Dermis blood vessel endothelial cell (primary cell): ENCODE measurements at places on chromosomes 3 and 15. TPM values are rescaled to one million over a fixed set of nuclear protein-coding genes. Genes with fewer than 3 reads are reported as not detected.

MITF gene
- total RNA-seq, result 1.5 and 5.7 TPM in 2 replicates

GRCh38 chr3:128179484-128179819 is 26.2 kb downstream of the EEFSEC start:
- DNase-seq, result no peak

DNA sequence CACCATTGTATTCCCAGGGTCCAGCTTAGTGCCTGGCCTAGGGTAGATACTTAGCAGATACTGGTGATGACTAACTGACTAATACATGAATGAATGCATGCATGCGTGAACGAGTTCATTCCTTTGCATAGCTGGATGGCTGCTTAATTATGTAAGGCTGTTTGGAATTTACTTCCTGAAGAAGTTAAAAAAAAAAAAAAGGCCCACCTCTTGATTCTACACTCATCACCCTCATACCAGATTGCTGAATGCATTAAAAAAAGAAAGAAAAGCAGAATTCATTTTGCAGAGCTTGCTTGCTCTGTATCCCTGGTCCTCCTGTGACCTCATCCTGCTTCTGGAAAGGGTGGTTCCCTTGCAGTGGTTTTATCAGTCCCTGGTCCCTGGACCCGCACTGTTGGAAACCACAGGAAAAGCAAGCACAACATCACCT is 277.6 kb upstream of the CFAP20DC start:
- DNase-seq, result no peak

NEK11 gene
- 2.8 and 4.1 TPM in 2 replicates for total RNA-seq

DNA sequence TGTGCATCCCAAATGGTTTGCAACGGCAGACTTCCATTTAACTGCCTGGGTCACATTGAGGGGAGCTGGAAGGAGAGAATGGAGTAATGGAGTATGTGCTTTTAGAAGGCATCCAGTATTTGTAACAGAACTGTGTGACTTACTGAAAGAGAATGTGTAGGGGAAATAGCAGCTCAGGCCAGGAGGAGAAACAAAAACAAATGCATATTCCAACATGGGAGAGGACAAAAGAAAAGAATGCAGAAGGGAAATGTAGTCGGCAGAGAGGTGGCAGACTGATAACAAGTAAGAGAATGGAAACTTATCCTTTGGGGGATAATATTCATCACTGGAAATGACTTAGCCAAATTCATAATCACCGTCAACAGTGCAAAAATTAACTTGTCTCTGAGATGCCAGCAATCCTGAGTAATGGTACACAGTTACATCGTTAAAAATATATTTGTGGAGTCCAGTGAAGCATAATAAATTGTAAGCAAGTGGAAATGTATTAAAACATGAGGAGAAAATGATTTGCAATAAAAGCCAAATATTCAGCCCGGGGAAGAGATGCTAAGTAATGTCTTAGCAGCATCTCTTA is 294.9 kb upstream of the SGO1 start:
- DNase-seq, result peak; percentile 62

- DNase-seq, result peak; percentile 6
These were observed 33.6 kb upstream of the PLSCR5 start for GRCh38 chr3:146638718-146639117.

DNA sequence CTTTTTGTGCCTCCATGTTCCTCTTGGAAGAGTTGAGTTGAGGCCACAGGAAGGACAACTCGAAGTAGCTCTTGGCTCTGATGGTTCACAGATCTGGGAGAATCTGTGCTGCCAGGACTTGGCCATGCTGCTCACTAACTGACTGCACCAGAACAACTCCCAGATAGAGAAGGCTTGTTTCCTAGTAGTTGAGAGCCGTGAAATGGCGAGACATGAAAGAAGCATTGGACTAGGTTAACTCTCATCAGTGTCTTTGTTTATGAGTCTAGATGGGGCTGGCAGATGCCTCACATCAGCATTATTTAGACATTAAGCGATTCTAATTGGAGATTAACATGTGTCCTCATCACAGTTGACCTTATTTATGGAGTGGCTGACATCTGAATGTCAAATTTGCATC is 92.9 kb upstream of the AGBL1 start:
- DNase-seq, result no peak

ESYT3 gene
- not detected in 2 replicates for total RNA-seq

GRCh38 chr3:115071601-115072000 is 75.5 kb downstream of the ZBTB20 start:
- DNase-seq, result peak; percentile 91

PRSS50 gene
- not detected in 2 replicates for total RNA-seq

GRCh38 chr3:125002414-125003368 is 53.1 kb downstream of the HEG1 start:
- no peak for DNase-seq

- peak; percentile 89 for DNase-seq
These were observed 193.5 kb downstream of the FOXP1 start for GRCh38 chr3:71389911-71390573.

IGDCC3 gene
- not detected in 2 replicates for total RNA-seq

- no peak for DNase-seq
These were observed 368.1 kb upstream of the SEMA6D start for GRCh38 chr15:47349179-47349578.

DNA sequence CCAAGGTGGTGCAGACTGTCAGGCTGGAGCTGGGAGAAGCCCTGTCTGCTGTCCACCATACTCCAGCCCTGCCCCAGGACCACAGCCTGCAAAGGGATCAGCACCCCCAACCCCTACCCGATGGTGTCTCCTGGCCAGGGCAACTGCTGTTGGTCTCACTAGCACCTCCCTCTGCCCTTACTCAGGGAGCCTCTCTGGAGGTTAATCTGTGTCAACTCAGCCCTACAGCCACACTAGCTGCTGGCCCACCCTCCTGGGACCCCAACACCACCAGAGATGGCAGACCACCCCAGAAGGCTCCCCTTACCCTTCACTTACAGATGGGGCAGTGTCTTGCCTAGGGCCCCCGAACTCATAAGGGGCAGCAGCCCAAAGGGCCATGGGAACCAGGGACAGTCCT is 65.2 kb downstream of the TLE3 start:
- DNase-seq, result no peak

GRCh38 chr15:101151288-101151687 is 100.6 kb downstream of the CHSY1 start:
- no peak for DNase-seq

DNA sequence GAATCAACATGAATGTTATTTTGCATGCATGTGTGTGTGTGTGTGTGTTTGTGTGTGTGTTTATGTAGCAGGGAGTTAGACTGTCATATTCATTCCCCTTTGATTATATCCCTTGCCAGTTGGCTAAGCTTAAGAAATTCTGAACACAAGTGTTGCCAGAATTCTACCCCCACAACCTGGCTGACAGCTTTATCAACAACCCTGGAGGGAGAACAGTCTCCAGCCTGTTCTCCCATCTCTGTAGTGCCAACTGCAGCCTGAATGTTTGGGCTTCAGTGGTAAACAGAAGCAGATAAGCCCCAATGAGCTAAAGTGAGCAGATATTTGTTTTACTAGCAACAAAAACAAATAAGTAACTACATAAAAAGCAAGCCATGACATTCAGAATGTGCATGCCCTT is 162.6 kb upstream of the ABI3BP start:
- DNase-seq, result no peak

DNA sequence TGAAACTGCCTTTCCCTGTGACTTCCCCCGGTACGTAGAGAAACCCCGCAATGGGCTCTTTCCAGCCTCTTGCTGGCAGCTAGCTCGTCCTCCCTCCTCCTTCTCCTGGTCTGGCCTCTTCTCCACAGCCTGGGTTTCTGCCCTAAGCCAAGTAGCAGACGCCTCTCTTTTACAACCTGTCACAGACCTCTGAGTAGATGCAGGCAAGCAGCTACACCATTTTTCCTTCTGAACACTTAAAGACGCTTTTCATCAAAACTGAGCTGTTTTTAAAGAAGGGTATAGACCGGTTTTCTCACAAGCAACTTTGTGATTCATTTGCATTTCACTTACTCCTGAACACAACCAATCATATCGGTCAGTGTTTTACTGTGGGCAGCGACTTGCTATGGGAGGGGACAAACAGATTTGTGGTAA is 32.0 kb downstream of the ADAMTSL3 start:
- DNase-seq, result no peak

DNA sequence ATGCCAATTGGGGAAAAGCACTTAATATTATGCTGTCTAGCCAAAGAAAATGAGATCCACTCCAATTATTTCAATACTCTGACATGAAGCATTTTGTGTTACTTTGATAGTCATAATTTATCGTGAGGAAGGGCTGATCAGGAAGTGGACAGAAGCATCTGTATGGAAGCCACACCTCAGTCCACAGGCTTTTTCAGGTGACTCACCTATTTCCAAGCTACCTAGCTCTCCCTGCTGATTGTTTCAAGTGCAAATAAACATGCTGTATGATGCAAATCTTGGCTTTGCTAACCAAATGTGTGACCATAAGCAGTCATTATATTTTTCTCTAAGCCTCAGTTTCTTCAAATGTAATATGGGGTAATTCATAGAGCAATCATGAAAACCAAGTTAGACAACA is 30.8 kb upstream of the CPB1 start:
- no peak for DNase-seq

DNA sequence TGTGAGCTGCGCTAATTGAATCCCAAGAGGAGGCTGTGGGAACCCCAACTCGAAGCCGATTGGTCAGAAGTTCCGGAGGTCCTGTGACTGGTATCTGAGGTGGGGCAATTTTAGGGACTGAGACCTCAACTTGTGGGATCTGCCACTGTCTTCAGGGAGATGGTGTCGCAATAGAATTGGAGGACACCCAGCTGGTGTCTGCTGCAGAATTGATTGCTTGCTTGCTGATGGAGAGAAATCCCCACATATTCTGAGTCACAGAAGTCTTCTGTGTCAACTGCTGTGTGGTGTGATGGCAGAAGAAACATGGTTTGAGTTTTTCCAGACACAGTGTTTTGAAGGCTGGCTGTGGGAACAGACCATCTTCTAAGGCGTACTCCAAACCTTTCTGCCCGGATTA is 99.7 kb upstream of the PLXNA1 start:
- no peak for DNase-seq

GRCh38 chr15:74635228-74635627 is 19.6 kb downstream of the CLK3 start:
- peak; percentile 88 for DNase-seq
